GM10248 (cell line): ENCODE measurements at places on chromosomes 5 and 9.

DNA sequence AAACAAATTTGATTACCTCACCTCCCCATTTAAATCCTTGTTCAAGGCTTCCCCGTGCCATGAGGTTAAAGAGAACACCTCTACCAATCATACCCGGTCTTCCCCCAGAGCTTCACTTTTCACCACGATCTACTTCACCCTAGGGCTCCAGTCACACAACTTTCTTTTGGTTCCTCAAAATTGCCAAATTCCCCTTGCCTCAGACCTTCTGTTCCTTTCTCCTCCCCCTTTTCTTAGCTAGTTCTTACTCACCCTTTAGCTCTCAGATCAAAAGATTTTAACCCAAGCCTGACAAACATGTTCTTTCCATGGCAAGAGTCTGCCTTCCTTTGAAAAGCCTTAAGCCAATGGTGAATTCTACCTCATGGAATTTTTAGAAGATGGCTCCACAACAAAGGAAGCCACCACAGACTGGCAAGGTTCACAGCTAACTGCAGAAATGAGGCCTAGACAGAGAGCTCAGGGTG, 56.7 kb downstream of the MAPKAP1 start:
- DNase-seq: peak; percentile 67

GRCh38 chr9:106310782-106311181, 552.2 kb upstream of the ZNF462 start:
- no peak for DNase-seq

DNA sequence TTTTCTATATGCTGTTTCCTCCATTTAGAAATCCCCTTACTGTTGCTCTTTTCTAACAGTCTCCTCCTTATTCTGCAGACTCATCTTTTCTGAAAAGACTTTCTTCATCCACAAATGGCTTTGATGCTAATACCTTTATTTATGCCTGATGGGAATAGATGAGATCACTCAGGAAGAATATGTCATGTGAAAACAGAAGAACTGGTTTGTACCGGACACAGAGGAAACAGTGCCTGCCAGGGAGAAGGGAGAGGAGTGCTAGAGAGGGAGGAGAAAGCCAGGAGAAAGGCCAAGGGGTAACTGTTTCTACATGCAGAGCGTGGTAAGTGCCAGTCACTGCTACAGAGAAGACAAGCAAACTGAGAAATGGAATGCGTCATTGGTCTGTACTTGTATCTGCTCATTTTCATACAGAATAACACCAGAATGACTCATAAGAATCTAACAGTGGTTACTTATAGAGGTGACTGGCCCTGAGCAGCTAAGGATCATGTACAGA, 45.9 kb upstream of the PJA2 start:
- peak; percentile 66 for DNase-seq

GRCh38 chr9:71690063-71690688, 78.1 kb downstream of the CEMIP2 start:
- no peak for DNase-seq

GRCh38 chr9:12424243-12424642, 268.9 kb upstream of the TYRP1 start:
- DNase-seq: no peak

- no peak for DNase-seq
These were observed 57.5 kb upstream of the NCS1 start for GRCh38 chr9:130114741-130115140.

DNA sequence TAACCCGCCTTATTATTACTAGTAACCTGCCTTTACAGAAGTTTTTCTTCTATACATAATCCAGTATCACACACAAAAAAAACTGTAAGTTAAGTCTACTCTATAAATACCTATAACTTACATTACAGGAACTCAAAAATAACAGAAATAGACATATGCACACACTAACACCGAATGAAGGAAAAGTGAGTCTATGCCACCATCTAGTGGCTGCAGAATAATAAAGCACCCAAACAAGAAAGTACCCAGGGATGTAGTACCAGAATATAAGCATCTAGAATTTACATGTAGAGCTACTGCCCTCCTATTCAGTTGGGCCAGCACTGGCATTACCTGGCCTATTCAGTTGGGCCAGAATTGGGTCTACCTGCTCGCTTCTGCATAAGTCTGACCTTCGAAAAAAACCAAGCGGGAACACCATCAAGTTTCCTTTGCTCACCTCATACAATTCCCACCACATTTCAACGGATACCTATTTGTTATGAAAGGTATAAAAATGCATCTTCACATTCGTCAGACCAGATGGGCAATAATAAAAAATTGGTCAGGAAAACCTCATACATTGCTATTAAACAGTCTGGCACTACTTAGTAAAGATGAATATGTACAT, 4.0 kb upstream of the NIPSNAP3A start:
- DNase-seq: peak; percentile 60

DNA sequence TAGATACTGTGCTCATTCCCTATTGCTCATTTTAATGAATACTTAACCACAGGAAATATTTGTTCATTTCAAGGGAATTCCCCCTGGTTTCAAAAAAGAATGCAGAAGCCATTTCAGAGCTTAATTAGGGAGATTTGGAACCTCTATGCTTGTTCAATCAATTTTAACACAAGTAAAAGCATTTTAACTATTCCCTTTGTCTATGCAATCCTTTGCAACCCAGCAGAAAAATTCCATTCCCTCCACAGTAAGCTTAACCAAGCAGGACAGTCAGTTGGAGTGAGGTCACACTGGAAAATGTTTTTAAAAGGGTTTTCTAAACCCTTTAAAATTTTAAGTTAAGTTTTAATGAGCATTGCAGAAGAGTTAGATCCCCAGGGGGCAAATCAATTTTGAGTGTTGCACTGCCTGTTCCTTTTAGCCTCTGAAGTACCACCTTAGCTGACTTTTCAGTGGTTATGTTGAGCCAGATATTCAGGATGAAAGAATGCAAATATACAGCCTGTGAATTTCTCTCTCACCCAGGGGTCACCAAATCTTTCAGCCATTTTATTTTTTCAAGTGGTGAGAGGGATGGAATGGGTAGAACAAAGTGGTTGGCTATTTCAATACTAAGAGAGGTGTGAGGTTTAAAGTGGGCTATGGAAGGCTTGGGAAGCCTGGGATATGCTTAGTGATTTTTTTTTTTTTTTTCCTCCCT, 356.2 kb upstream of the NUDT12 start:
- no peak for DNase-seq

- no peak for DNase-seq
These were observed 140.2 kb downstream of the CEP120 start for GRCh38 chr5:123283031-123283430.

DNA sequence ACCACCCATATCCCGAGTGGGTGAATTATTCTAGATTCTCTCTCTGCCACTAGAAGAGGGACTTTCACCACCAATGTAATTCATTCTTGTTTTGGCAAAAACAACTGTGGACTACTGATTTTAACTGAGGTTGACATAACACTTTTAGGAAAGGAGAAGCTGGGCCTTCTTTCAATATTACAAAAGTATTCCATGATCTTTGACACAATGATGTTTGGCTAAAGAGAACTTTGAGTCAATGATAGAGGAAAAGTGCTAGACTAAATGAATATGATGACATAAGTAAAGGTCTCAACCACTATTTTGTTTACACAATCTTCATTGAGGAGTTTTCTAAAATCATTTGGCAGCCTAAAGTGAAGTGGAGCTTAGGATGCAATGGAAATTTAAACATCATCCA, 336.9 kb upstream of the PDE4D start:
- no peak for DNase-seq

- DNase-seq: no peak
These were observed 57.2 kb downstream of the ELAVL2 start for GRCh38 chr9:23768861-23769260.

GRCh38 chr9:124779368-124780059, 2.6 kb downstream of the OLFML2A start:
- DNase-seq: no peak

GRCh38 chr5:127203818-127204217, 86.8 kb upstream of the MEGF10 start:
- DNase-seq: no peak

GRCh38 chr9:69330580-69330979, 5.6 kb downstream of the ENTREP1 start:
- DNase-seq: no peak

- DNase-seq: no peak
These were observed 222.8 kb downstream of the NR2F1-AS1 start for GRCh38 chr5:93358176-93358575.

DNA sequence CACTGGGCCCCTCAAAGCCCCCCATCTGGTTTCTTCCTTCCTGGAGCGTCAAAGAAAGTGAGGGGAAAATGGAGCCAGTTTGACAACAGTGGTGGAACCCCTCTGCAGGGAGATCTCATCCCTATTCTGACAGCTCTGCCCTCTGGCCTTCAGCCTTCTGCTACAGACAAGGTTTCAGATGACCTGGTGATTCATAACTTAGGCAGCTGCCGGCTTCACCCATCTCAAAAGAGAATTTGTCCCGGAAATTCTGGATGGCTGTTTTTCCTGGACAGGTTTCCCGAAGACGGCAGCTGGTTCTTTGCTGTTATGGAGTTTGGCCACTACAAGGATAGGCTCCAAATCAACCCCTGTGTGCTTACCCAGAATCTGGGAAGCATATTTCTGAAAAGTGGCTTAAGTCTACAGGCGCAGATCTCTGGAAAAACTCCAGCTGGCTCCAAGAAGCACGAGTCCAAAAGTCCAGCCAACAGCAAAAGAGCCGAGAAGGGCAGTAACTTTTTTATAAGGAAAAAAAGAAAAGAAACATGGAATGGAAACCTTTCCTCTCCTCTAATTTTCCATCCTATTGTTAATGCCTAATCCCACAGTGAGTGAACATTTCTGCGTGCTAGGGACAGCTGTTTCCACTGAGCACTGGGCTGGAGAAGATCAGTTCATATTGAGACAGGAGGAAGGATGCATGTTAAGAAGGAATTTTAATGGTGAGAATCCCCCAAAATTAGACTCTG, 54.5 kb downstream of the ZNF366 start:
- no peak for DNase-seq

DNA sequence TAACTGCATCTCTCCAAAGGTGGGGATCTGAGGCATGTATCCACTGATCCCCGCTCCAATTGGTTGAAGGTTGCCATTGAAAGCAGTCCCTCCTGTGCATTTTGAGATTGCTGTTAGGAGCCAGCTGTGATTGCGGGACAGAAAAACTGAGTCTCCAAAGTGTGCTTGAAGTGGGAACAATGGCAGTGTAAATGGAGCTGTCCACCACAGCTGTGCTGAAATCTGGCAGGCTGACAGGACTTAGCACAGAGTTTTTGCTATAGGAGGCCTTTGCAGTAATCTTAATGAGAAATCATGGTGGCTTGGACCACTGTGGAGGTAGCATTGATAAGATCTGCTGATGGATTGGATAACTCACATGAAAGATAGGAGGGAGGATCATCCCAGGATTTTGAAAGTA, 3.3 kb downstream of the RNF20 start:
- DNase-seq: no peak

DNA sequence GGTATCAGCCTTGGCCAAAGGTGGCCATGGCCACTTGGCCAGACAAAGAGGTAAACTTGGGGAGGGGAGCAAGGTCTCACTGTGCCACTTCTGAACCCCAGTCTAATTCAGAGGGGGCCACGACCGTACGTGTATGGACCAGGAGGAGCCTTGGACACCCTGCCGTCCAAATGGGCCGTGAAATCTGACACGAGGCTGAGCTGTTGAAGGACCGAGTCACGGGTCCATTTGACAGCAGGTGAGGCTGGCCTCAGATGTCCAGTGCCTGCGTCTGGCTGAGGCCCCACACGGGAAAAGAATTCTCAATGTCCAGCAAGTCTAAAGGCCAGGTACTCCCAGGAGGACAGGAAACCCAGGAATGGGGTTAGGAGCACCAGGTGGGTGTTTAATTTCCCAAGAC, 17.7 kb downstream of the CMBL start:
- no peak for DNase-seq

GRCh38 chr5:41835645-41836044, 34.6 kb downstream of the OXCT1 start:
- DNase-seq: no peak

GRCh38 chr5:57715296-57715695, 232.7 kb upstream of the ACTBL2 start:
- no peak for DNase-seq

DNA sequence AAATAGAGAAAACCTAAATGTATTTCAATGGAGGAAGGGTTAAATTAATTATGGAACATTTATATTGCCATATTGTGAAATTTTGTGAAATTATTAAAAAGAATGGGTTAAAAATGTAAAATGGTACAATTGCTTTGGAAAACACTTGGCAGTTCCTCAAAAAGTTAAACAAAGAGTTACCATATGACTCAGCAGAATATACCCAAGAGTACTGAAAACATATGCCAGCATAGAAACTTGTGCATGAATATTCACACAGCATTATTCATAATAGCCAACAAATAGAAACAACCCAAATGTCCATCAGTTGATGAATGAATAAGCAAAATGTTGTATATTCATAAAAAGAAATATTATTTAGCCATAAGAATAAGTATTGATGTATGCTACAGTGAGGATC, 181.0 kb upstream of the MAST4 start:
- no peak for DNase-seq

- no peak for DNase-seq
These were observed 448.2 kb downstream of the GADD45G start for GRCh38 chr9:90053027-90053426.

- no peak for DNase-seq
These were observed 44.6 kb upstream of the GLDC start for GRCh38 chr9:6689893-6690674.

DNA sequence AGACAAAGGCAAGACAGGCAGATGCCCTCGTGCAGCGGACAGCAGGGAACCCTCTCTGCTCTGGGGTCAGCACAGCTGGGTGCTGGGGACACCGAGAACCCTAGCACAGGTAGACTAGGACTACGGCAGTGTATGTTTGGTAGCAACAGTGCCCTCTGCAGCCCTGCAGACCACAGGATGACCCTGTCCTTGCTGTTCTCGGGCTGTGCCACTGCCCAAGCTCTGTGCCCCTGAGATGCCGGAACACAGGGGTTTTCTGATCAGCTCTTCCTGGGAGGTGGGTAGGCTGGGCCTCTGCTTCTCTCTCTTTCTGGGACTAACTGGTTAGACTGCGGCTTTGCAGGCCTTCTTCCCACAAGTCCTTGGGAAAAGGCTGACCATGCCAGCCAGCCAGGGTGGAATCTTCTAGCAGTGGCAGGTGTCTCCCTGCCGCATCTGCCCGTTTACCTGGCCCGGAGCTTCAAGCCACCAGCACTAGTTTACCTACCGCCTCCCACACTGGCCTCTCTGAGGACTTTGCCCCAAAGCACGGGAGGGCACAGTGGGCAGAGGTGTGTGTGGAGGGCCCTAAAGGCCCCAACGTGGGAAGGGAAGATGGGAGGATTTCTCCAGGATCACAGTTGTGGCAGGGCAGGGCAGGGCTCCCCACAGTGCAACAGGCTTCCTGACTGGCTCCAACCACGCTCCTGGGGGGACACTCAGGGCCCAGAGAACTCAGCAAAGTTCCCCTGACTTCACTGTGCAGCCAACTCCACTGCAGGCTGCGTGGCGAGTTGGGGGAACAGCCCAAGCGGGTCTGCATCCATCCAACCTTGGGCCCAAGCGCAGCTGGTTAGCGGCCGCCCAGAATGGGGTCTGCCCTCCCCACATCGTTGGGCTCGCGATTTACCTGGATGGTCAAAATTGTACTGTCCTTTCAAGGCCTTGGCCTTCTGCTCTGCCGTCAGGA, 1.2 kb downstream of the UCK1 start:
- DNase-seq: no peak
